ENCODE measurements at places on chromosomes 1 and 21. TPM values are rescaled to one million over a fixed set of nuclear protein-coding genes. Genes with fewer than 3 reads are reported as not detected.

DNA sequence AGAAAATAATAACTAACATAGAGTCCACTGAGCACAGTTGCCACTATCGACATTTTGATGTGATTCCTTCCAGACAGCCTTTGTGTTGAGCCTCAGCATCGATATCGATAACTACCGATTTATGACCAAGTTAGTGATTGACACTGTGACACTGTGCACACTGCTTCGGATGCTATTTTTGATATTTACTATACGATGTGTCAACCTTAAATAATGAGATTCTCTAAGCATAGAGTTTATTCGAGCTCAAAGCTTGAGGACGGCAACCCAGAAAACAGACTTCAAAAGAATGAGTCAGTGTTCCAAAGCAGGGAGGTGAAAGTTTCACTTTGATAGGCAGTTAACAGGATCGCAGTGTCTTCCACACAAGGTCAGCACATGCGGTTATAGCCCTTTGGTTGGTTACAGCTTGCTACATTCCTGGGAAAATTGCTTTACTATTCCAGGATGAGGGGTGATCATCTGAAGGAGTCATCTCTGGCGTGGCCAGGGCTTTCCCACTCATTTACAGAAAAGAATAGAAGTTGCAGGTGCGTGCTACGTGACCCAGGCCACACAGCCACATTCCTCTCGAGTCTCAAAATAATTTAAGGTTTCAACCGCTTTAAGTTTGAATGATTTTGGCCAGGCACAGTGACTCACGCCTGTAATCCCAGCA is 53.6 kb upstream of the EFHD2 start:
- no peak for DNase-seq

GRCh38 chr1:212606395-212607205 is 2.0 kb upstream of the ATF3 start:
- DNase-seq = no peak

DNA sequence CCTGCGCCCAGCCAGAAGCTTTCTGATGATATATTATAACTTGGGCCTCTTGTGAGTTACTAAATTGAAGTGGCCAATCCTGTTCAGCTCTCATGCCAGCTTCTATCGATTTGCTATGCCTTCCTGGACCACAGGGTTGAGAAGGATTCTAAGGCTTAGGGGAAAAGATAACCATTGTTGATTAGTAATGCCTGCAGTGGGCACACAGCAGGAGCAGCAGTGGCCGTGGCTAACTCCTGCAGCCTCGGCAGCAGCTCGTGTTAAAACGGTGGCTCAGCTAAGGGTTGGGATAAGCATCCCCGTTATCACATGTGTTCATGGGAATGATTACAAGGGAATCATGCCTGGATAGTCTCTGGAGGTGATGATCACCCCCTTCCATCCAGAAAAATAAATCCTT is 20.5 kb upstream of the KCNE2 start:
- DNase-seq = no peak

DNA sequence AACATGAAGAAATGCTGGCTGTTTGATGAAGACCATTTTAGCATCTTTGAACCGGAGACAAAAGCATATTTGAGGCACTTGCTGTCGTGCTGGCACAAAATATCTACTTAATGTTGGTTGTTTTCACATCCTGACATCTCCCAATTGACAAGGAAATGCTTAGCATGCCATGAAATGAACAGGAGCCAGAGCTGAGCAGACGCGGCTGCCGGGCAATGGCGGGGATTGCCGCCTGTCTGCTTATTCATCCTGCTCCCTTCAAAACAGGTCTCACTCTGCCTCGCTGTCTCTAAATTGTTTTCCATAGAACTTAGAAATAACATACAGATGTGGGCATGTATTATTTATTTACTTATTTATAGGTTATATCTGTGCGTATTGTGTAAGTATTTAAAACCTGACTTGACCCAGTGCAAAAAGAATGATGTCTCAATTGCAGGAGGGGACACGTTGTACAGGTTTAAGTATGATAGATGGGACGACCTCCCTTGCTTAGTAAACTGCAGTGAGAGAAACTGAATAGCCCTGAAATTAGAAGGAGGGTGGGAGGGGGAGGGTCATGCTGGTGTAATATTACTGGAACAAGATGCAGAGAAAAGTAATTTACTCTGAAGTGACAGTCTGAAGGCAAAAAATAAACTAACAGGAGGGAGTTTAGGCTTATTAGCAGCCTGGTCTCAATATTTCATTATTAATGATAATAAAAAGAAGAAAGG is 590.4 kb upstream of the PLXNA2 start:
- no peak for DNase-seq

DNA sequence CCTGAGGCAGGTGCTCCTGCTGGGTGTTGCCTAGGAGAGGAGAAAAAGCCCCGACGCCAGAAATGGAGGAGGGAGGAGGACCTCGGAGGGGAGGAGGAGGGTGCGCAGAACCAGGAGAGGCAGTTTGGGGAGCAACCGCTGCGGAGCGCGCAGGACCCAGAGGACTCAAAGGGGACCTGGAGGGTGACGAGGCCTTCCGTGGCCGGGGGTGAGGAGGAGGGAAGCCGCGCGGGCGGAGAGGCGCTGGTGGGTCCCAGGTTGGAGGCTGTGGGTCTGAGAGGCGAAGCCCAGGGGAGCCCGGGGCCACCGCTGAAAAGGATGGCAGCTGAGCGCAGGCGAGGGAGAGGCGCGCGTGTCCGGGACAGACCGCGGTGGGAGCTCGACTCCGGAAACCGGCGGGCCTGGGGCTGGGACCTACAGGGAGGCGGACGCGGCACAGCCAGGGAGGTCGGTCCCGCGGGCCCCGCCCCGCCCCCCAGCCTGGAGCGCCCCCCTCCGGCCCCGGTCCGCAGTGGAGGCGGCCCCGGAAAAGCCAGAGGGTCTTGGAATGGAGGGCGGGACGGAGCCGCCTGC is 15.1 kb downstream of the RNF223 start:
- no peak for DNase-seq

DNA sequence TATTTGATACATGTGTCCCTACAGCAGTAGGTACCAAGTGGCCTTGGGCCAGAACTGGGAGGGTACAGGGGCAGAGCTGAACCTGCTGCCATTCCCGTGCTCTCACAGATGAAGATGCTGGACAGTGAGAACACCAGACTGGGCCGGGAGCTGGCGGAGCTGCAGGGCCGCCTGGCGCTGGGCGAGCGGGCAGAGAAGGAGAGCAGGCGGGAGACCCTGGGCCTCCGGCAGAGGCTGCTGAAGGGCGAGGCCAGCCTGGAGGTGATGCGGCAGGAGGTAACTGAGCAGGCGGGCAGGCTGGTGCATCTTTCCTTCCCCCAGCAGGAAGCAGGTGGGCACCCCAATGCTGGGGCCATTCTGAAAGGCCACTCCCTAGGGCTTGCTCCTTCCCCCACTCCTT is 21.9 kb downstream of the MFAP2 start:
- no peak for DNase-seq

- DNase-seq = peak; percentile 96
Measured at GRCh38 chr1:248873409-248873992, 14.6 kb upstream of the ZNF692 start.

DNA sequence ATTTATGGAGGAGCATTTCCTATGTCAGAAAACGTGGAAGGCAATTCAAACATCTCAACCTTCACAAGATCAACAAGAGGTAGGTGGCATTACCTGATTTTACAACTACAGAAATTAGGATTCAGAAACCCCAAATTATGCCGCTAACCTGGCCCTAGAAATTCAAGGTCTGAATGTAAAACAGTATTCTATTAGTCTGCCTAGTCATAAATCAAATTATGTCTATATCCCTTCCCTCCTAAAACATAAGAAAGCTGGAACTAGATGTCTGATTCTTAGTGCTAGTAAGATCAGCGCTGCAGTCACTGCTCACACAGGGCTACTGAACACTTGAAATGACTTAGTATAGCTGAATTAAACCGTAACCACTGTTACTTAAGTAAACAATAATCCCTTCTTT is 1.4 kb downstream of the TOMM20 start:
- DNase-seq = no peak

- no peak for DNase-seq
Measured at GRCh38 chr1:25173809-25174340, 58.4 kb downstream of the SYF2 start.

DNA sequence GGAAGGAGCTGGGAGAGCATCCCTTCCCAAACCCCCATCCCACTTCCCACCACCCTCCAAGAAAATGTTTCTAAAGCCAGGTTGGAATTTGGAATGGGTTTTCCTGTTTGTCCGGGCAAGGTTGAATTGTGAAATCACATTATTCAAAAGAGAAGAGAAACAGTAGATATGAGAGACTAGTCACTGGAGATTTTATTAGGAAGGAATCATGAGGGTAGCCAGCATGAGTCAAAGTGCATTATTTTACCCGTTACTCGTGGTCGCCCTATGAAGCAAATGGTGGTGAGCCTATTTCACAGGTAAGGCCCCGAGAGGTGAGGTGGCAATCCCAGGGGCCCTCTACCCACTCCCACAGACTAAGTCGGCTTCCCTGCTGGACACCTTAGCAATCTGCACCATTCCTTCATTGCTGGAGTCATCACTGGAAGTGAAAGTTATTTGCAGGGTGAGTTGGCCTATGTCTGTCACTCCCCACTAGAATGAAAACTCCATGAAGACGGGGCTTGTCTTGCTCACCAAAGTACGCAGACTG is 52.8 kb downstream of the TOMM20 start:
- DNase-seq = no peak

DNA sequence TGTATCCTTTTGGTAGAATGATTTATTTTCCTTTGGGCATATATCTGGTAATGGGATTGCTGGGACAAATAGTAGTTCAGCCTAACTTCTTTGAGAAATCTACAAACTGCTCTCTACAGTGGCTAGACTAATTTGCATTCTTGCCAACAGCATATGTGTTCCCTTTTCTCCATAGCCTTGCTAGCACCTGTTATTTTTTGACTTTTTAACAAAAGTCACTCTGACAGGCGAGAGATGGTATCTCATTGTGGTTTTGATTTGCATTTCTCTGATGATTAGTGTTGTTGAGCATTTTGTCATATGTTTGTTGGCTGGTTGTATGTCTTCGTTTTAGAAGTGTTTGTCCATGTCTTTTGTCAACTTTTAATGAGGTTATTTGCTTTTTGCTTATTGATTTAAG is 99.8 kb downstream of the UCK2 start:
- no peak for DNase-seq

DNA sequence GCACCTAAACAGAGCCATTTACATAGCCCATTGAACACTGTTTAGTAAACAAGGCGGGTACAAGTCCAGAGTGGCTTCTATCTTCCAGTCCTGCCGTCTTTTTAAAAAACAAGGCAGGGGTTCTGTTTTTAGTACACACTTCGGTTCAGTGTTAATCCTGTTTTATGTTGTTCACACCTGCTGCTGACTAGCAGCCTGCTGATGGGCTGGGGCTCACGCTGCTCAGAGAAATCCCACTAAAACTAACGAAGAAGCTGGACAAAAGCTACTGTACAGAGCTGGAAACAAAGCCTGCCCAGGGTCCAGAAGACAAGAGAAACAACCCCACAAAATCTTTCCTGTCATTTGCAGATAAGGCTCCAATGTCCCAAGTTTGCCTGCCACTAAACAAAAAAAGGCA is 13.2 kb downstream of the ESRRG start:
- DNase-seq = no peak

GRCh38 chr1:165600793-165601192 is 30.2 kb upstream of the MGST3 start:
- no peak for DNase-seq

GRCh38 chr1:232528472-232529089 is 101.4 kb downstream of the SIPA1L2 start:
- DNase-seq = no peak

DNA sequence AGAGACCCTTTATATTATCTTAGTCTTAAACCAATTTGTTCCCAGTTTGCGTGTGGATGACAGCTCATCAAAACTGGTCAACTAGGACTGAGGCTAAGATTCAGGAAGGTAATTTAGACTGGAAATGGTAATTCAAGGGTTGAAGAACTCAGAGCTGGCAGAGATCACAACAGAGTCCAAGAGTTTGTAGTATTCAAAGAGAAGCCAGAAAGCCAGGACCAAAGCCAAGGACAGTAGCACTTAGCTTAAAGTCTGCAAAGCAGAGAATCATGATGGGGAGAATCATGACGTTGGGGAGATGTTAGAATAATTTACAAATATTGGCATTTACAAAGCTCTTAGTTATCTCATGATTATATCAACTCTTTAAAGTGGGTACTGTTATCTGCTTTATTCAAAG is 32.6 kb downstream of the RNF11 start:
- no peak for DNase-seq

DNA sequence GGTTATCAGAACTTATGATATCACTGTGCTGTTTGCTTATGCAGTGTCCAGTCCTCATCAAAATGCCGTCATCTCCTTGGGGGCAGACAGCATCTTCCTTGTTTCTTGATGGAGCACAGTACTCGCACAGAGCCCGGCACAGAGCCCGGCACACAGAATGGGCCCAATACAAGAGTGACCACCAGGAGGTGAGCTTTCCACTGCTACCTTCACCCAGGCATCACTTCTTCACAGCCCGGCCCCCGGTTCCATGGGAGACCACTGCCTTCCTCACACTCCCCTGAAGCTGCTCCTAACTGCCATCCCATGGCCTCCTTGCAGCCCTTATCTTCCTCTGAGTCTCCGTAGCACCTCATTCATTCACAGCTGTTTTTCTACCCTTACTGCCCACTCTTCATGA is 94.0 kb downstream of the TNR start:
- no peak for DNase-seq

GRCh38 chr1:243831463-243831862 is 18.6 kb downstream of the AKT3 start:
- DNase-seq = no peak

DNA sequence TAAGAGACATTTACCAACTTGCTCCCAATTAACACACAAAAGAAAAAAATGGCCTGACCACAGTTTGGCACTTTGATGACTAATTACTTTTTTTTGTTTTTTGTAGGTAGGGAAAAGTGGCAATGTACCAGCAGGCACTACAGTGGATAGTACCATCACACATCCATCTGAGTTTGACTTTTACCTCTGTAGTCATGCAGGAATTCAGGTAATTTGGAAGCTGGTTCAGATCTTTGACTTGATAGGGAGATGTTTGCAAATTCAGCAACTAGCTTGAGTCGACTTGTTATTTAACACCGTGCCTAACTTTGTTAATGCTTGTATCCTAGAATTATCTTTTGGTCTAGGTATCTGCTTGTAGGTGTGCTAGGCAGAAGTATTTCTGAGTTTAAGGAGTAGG is 33.0 kb upstream of the AGO1 start:
- DNase-seq = no peak

DNA sequence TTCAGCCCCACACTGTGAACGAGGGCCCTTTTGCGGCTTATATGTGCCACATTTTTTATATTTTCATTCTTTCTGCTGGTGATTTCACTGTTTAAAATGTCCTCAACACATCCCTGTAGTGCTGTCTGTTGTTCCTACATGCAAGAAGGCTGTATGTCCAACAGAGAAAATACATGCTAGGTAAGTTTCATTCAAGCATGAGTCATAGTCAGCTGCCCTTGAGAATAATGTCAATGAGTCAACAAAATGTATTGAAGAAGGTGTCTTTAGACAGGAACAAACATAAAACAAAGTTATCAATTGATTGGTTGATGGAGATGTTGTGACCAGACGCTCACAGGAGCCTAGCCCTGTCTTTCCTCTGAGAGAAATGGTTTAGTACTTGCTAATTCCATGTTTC is 553.4 kb downstream of the PLPP3 start:
- DNase-seq = no peak

- DNase-seq = no peak
Measured at GRCh38 chr1:179598631-179599030, 7.0 kb downstream of the TDRD5 start.

The CLDN17 gene
- total RNA-seq = not detected

The GSTM5 gene
- total RNA-seq = 2.6 TPM

The ADGRL4 gene
- 23.5 TPM for total RNA-seq

The PRAMEF25 gene
- not detected for total RNA-seq

The IVL gene
- total RNA-seq = not detected

The FCRL1 gene
- not detected for total RNA-seq

The GUCA2A gene
- total RNA-seq = not detected

The SPRR2B gene
- total RNA-seq = not detected

The CXADR gene
- total RNA-seq = 23.8 TPM

Data from cardiac septum (tissue), 1 donor.